ENCODE measurements at places on chromosomes 2 and 18. TPM values are rescaled to one million over a fixed set of nuclear protein-coding genes. Genes with fewer than 3 reads are reported as not detected.

- DNase-seq = no peak
These were observed 116.9 kb upstream of the CREB1 start for GRCh38 chr2:207412787-207413310.

The FN1 gene
- total RNA-seq = 30,644 TPM

DNA sequence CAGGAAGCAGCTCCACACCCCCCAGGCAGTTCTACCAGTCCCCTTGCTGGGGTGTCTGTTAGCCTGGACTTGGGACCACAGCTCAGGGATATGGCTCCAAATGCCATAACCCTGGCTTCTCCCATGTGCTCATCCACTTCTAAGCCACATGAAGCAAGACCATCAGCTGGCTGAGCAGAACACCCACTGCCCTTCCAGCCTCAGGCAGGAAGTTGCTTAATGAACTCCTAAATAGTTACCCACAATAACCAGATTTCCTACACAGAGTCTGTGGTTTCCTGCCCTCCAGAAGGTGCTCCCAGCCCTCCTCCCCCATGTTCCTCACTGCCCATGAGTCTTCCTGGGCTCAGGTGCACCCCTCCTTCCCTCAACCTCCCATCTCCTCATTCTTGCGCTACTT, 98.3 kb upstream of the EPC2 start:
- no peak for DNase-seq

The TXNDC2 gene
- 0.28 TPM for total RNA-seq

DNA sequence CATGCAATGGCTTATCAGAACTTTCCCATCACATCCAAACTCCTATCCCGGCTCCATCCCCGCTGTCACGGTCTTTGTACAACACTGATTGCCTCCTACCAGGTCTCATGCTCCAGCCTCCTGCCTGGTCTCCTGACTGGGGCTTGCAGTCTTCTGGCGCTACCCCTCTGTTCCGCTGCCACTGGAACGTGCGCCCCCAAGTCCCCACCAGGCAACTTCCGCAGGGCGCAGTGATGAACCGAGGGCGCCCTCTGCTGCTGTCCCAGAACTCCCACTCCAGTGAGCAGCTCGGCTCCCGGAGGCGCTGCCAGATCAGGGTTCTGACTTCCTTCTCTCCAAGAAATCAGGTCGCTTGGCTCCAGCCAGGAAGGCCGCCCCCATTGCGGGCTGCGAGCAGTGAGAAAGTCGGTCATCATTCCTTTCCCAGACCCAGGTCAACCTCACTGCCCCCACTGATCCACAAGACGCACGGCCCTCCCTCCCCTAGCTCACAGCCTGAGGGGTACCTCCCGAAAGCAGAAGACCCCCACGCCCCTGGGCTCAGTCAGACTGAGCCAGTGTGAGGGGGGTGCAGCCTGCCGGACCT, 43.9 kb upstream of the RAB11FIP5 start:
- no peak for DNase-seq

DNA sequence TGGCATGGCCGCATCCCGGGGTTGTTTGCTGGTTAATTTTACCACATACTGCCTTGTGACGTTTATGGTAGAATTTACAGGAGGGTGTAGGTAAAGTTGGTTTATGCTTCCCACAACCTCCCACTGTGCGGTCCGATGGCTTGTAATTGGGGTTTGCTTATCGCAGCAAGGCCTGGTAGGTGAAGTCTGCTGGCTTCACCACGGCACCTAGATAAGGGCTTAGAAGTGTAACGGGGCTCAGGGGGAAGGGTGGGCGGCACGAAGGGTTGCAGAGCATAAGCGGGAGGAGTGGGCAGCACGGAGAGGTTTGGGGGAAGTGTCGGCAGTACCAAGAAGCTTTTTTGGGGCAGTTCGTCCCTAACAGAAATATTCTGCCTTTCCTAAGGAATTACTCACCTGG, 39.0 kb upstream of the TMEM131 start:
- DNase-seq = no peak

DNA sequence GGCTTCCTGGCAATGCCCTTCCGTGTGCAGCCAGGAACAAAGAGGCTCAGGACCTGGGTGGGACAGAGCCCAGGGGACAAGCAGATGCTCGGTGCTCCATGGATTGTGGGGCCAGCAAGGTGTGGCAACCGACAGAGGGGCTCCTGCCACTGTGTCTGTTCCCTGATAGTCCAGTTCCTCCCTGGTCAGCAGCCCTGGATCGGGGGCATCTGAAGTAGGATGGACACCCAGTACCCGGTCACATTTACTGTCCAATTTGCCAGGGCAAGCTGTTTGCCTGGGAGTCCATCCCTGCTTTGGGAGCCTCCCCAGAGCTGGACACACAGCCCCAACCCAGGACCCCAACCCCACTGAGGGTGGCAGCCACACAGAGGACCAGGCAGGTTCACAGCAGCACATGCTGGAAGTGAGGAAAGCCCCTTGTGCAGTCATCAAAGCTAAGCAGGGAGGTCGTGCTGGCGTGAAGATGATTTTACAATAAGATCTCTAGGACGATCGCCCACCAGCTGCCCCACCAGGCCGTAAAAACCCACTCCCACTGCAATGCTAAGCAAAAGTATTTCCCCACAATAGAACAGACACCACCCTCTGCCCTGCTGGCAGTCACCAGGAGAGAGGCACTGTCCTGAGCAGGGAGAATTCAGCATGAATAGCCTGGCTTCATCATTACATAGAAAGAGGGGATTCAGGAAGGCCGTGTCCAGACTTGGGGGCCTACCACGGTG, 141.7 kb downstream of the NDUFA10 start:
- DNase-seq = no peak

DNA sequence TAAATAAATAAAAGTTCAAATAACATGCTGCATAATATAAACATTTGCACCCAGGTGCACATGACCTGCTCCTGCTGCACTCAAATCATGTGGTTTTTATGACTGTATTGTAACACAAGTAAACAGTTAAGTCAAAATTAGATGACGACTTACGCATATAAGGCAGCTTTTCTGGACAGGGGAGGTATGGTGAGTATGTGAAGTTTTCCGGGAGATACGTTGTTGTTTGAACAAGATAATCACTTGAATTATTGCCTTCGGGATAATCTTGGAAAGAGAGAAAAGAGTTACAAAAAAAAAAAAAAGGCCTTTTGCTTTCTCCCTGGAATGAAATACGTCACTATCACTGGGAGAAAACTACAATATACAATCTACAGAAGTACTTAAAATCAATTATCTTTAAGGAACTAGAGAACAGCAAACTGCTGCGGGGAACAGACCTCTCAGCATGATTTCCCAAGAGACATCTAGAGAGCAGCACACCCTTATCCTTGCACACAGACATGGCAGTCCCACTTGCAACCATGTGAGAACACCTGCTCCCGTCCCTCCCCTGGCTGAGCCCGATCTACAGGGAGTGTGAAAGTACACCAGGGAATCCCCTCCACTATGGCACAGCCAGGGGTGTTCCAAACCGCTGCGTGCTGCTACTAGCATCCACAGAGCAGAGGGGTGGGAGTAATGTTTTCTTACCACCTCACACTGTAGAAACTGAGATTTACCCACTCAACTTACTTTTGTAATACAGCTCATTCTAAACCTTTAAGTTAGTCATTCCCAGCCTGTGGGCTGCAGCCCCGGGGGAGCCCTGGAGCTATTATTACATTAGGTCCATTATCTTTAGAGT, 26.3 kb downstream of the B4GALT6 start:
- DNase-seq = no peak

The ACTR2 gene
- total RNA-seq = 449 TPM

The DLGAP1 gene
- 6.0 TPM for total RNA-seq

DNA sequence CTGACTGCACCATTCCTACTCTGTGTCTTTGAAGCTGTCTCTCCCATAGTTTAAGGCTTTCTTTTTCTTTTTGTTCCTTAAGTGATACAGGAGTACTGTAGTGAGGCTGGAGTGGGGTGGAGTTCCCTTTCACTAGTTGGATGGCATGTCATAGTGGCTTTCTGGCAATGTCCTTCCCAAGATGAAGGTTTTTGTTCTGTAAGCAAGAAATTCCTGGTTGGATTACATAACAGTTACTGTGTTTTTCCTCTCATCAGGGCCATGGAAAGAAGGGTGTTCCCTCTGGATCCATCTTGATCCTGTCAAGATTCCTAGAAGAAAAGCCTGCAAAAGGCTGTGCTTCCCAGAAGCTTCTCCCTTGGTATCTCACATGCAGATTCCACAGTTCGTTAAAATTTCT, 84.2 kb downstream of the ACKR3 start:
- DNase-seq = no peak

The REG1B gene
- not detected for total RNA-seq

The DSG1 gene
- not detected for total RNA-seq

The LDLRAD4 gene
- total RNA-seq = 78.2 TPM

DNA sequence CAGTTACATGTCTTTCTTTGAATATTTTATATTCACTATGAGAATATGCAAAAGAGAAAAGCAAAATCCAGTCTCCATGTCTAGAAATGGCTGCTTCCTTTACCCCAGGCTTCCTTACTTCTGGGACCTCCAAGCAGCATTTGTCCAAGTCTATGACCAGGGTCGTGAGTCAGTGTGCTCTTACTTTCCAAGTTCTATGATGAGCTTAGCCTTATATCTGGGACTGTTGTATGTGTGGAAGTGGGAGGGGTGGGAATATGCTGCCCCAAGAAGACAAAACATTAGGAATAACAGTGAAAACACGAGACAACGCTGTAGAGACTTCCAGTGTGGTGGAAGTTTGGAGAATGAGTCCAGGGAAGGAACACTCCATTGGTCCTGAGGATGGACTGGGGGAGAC, 21.2 kb upstream of the CHRNA1 start:
- no peak for DNase-seq

- no peak for DNase-seq
These were observed 167.2 kb upstream of the PIEZO2 start for GRCh38 chr18:11316546-11316945.

The IGFBP2 gene
- total RNA-seq = 1,045 TPM

DNA sequence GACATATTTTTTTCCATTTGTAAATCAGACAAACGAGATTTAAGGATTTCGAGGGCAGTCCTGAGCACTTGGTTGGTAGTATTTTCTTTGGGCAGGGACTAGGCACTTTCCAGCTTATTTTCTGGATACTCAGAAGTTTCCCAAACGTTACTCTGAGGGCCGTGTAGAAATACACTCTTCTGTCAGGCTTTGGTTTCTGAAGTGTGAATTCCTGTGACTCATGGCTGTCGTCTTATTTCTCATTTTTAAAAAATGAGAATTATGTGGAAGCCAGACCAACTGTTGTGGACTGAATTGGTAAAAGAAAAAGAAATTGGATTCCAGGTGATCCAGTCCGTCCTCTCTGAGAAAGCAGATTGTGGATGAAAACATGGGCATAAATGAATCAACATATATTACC, 658.6 kb upstream of the FANCL start:
- DNase-seq = no peak

DNA sequence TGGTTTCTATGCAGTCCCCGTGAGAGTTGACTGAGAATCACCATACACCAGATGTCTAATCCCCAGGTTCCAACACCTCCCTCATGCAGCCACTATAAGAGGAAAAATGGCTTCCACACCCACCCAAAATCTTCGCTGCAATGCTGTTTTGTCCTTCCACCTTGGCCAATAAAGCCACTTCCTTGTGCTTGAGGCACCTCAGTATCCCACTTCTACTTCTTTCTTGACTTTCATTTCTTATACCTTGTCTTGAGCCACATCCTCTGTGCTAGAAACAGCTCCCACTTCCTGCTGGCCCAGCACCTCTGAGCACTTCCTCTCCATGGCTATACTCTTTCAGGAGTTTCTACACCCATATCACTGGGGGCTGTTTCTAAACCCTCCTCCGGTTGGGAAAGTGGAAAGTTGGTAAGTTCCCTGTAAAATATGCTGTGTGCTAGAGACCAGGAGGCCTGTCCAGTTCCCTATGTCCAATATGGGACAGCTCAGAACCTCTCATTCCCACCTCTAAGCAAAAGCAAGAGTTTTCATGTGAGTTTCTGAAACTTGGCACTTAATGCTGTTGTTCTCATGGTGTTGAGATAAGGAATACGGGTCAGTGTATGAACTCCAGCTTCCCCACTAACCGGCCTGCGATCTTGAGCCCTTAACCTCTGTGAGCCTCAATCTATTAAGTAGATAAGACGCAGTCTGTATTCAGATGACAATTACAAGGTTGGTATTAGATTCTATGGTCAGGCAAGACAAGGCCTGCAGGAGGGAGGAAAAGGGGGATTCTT, 209.1 kb upstream of the ID2 start:
- DNase-seq = no peak

The MC5R gene
- not detected for total RNA-seq

The INPP5D gene
- total RNA-seq = 0.20 TPM

The TRIM54 gene
- total RNA-seq = not detected

The KIAA2012 gene
- total RNA-seq = not detected

DNA sequence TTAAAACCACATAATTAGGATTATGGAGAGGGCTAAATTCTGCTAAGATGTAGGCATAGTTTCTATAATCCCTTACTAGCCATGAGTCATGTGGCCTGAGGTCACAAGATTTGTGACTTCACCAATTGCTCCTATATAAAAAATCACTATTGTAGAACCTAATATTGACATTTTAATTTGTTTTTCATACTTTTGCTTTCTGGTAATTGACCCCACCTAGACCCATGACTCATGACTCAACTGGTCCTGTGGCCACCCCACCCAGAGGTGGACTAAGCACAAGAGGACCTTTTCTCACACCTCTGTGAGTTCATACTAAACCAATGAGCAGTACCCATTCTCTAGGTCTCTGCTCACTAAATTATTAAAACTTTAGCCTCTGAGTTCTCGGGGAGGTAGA, 1567.5 kb upstream of the LRRTM1 start:
- no peak for DNase-seq

The POMC gene
- not detected for total RNA-seq

Data from chondrocyte (in vitro differentiated cells).